ENCODE measurements at places on chromosomes 12 and 14.

DNA sequence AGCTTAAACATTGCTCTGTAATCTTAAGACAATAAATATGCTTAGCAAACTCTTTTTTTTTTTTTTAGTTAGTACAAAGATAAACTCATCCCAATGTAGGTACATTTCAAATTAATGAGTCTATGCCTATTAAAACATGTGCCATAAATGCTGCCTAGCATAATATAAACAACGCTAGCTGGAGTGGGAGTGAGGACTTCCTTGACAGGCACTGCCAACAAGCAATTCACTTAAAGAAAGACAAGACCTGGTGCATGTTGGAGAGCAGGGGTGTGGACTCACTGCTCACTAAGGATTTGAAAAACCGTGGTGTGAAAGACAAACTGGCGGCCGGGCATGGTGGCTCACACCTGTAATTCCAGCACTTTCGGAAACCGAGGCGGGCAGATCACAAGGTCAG is 187.2 kb upstream of the RGS6 start:
- no peak for DNase-seq

DNA sequence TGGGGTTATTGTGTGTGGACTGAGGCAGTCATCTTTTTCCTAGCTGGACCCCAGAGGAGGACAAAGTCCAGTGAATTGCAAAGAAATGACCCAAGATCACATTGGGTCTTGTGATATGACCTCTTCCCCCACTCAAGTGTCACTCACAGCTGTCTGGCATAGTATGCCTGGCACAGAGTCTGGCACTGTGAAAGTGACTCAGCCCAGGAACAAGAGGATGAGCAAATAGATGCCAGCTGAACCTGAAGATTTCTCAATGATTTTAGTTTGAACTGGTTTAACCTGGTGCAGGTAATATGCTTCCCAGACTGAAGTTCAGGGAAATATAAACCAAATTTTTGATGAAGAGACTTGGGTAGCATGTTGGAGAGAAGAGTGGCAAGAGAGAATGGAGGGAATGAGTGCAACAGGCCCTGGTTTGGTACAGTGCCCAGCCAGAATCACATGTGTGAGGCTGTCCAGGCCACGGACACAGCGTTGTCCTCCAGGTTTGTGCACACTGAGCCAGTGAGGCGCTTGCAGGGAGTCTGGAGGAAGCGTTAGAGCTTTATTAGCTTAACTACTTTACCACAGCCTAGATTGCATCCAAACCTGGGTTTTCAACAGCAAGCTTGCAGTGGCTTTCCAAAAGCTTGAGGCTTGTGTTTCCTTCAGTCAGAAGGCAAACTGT is 332.9 kb downstream of the NUAK1 start:
- DNase-seq: no peak

- DNase-seq: no peak
Observed at GRCh38 chr12:129145381-129145780, 292.1 kb downstream of the GLT1D1 start.

DNA sequence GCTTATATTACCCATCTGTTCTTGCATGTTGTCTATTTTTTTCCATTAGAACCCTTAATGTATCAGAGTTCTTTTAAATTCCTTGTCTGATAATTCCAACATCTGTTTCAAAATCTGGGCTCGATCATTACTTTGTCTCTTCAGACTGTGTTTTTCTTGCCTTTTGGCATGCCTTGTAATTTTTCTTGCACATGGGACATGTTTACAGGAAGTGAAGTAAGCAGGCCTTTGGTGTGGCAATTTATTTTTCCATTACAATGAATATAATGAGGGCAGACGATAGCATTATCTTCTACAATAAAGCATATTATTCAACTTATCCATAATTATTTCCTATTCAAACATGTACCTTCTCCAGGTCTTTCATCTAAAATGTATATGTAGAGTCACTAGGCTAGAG is 48.3 kb downstream of the STXBP6 start:
- DNase-seq: no peak

DNA sequence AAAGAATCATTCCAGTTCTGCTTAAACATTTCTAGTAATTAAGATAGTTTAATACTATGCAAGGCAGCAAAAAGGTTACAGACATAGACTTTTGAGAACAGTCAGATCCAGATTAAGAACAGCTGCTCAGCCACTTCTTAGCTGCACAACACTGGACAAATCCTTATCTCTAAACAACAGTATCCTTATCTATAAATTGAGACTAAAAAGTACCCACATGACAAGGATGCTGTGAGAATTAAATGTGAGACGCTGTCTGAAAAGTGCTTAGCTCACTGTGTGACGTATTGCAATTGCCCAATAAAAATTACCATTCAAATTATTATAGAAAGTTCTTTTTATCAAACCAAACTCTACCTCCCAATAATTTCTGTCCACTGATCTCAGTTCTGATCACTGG is 35.5 kb downstream of the BORCS5 start:
- DNase-seq: no peak

- no peak for DNase-seq
Observed at GRCh38 chr12:18429366-18429765, 168.0 kb downstream of the PIK3C2G start.

DNA sequence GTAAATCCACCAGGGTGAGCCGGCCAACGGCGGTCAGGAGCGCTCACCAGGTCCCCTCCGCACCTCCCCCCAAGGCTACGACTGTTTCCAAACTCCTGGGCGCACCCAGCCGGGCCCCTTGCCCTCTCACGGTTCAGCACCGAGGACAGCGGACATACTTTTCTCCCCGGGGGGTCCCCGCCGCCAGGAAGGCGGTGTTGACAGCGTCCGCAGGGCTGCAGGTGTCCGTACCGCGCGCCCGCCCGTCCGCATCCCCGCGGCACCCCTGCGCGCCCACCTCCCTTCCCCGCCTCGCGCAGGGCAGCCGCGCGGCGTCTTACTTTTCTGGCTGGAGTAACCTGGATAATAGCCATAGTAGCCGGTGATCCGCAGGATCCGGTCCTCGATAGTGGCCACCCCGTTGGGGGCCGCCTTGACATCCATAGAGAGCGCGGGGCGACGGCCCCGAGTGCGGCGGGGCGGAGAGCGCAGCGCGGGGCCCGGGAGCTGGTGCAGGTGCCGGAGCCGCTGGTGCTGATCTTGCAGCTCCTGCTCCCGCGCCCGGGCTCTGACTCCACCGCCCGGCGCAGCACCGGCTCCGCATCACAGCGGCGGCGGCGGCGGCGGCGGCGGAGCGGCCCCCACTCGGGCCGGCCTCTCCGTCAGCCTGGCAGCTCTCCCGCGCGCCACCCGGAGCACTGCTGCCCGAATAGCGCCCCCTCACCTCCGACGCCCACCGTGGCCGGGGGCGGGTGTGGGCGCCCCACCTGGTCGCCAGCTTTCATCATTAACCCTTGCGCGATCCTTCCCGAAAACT is at the start of gene SLC35F4:
TSS of gene SLC35F4 (minus strand) at position 690 of the 796 bp plus-strand sequence.
- DNase-seq: no peak

GRCh38 chr12:27186022-27186839 is 57.9 kb upstream of the STK38L start:
- no peak for DNase-seq

GRCh38 chr12:4223273-4223845 is 50.2 kb upstream of the CCND2 start:
- DNase-seq: no peak

- no peak for DNase-seq
Observed at GRCh38 chr14:98721061-98721460, 550.9 kb downstream of the BCL11B start.

GRCh38 chr12:116879509-116880212 is 1.6 kb downstream of the HRK start:
- no peak for DNase-seq

- peak; percentile 86 for DNase-seq
Observed at GRCh38 chr12:53099071-53099882, 1.8 kb downstream of the IGFBP6 start.

DNA sequence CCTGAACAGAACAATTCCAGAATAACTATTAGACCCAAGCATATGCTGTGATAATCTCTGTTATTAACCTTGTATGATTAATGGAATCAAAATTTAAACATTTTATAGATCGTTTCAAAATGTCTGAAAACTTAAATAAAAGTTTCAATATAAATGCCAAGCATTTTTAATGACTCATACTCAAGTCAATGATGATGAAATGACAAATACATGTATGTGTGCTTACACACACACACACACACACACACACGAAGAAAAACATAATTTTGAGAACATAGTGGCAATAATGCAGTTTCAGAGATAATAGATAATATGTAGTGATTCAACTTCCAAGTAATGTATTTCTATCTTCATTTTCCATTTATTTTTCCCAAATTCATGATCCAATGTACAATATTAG is 384.9 kb upstream of the FOXG1 start:
- no peak for DNase-seq

- peak; percentile 9 for DNase-seq
Observed at GRCh38 chr12:11580125-11580751, 69.2 kb upstream of the ETV6 start.

GRCh38 chr14:43215524-43215923 is 1291.6 kb downstream of the FSCB start:
- no peak for DNase-seq

DNA sequence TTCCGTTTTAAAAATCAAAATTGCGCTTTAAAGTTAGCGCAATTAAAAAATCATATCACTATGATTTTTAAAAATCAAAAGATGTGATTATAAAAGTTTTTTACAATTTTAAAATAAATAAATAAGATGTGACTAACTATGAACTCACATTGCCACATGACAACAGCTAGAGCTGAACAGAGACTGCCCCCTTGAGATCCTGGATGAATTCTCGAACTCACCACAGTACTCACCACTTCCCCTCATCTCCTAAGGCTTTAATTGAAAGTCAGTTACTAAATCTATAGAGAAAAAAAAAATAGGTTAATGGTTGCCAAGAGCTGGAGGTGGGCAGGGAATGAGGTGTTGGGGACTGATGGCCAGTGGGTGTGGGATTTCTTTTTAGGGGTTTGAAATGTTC is 384.2 kb downstream of the ZFP36L1 start:
- DNase-seq: no peak

- DNase-seq: peak; percentile 89
Observed at GRCh38 chr14:102917469-102918211, 4.8 kb upstream of the AMN start.

GRCh38 chr12:26770239-26771070 is 62.5 kb downstream of the ITPR2 start:
- DNase-seq: no peak

DNA sequence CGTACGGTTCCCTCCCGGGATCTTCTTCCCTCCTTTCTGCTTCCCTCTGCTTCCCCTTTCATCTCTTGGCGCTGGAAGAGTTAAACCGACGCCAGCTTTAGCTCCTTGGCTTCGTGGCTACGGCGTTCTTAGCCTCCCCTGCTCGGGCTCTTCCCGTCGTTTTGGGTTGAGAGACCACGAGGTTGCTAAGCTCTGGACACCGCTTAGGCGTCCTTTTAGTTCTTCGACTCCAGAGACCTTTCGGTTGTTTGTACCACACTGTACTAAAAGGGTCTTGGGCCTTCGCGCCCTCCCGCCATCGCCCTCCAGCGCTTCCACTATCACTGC is 545 bp downstream of the CPSF2 start:
- peak; percentile 11 for DNase-seq

DNA sequence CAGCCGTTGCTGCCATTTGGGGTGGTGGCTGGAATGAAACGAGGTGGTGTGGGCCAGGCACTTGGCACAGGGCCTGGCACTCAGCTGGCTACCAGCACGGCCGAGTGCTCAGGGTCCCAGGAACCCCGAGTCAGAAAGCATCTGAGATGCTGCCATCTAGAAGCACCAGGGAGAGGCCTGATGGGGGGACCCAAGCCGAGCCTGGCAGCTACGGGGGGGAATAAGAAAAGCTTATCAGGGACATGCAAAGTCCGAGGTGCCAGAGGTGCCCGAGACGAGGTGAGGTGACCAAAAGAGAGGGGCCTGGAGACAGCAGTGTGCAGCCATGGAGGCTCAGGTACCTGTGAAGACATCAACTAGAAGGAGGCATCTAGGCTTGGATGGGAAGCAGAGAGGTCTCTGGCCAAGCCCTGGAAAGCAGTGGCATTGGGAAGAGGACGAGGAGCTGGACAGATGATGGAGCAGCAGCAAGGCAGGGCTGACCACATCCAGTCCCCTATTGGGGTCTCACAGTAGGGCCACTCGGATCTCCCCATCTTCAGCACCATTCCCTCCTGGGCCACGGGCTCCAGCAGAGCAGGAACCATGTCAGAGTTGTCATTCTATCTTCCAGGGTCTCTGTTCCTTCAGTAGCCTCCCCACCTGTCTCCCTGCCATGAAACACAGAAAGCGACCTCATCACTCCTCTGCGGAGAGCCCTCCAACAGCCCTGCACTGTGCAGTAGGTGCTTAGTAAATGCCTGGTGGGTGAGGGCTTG is 59.3 kb upstream of the DIO3 start:
- DNase-seq: no peak

- peak; percentile 63 for DNase-seq
Observed at GRCh38 chr12:32273712-32274111, 125.6 kb upstream of the FGD4 start.

DNA sequence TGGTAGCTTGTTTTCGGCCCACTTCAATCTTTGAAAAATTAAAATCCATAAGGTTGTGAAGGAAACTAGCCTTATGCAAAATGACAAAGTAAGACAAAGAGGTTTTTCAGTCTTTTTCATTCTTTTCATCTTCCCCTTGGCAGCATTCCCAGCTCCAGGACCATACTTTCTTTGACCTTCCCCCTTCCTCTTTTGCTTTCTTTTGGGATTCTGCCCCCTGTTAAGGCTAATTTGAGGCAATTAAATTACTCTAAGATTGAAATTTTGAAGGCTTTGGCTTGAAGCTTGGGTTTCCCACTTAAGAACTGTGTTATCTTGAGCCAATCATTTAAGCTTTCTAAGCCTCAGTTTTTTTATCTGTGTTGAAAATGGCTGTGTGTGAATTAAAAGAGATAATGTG is 124.9 kb downstream of the DACT1 start:
- no peak for DNase-seq

- no peak for DNase-seq
Observed at GRCh38 chr12:105922670-105923102, 216.1 kb downstream of the NUAK1 start.

GRCh38 chr12:93137656-93138612 is 208.8 kb upstream of the EEA1 start:
- no peak for DNase-seq

- DNase-seq: peak; percentile 3
Observed at GRCh38 chr12:84502907-84503787, 409.5 kb downstream of the SLC6A15 start.

GRCh38 chr14:60589442-60589841 is 59.8 kb downstream of the SIX1 start:
- DNase-seq: no peak

GRCh38 chr14:51087031-51087441 is 7.9 kb downstream of the TRIM9 start:
- DNase-seq: no peak

GRCh38 chr14:75182821-75183220 is 6.4 kb upstream of the TMED10 start:
- no peak for DNase-seq

DNA sequence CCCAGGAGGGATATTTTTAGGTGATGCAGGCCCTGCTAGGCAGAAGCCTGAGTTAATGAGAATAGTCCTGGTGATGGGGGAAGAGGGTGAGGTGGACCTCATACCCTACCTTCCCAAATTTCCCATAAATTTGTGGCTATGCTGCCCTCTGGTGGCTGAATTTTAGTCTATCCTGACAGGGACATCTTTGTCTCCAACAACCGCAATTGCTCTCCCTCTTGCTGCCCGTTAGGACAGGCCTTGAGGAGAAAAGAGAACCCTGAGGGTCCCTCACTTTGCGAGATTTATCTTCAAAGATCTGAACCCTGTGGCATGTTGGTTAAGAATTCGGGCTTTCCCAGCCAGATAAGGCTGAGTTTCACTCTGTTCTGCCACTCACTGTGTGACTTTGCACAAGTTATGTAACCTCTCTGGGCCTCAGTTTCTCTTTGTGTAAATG is 9.8 kb upstream of the ZNF385A start:
- no peak for DNase-seq
